T follicular helper cell (primary cell): ENCODE measurements at places on chromosomes 5 and 9.

DNA sequence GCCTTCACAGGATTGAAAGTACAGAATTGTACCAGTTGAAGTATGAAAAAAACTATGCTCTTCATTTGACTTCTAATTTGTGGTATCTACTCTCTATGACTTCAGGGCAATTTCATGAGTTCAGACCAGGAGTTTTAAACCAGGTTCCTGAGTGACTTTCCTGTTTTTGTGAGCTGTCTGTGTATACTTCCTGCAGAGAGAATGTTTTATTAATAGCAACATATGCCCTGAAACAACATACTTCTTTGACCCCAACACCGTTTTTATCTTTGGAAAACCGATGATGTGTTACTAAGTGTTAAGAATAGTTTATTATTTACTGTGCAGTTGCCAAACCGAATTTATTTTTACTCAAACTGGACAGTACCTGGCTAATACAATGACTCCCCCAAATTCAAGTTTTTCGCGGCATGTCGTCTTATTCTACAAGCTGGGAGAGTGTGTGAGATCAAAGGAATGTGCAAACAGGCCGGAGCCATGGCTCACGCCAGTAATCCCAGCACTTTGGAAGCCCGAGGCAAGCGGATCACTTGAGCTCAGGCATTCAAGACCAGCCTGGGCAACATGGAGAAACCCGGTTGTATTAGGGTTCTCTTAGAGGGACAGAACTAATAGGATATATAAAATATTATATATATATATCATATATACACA, 58.7 kb upstream of the ERBIN start:
- no peak for DNase-seq

- DNase-seq, result no peak
Measured at GRCh38 chr9:133557581-133557980, 23.1 kb downstream of the ADAMTSL2 start.

DNA sequence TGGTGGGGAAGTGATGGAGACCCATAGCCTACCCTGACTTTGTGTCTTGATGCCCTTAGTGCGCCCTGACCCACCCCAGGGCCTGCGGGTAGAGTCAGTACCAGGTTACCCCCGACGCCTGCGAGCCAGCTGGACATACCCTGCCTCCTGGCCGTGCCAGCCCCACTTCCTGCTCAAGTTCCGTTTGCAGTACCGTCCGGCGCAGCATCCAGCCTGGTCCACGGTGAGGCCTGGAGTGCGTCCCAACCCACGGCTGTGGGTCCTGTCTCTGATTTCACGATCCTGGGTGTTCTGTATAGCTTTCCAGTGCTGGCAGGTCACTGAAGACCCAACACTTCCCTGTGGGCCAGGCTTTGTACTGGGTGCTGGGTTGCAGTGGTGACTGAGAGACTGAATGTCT, 4.0 kb downstream of the CCL27 start:
- DNase-seq, result no peak

- DNase-seq, result no peak
Measured at GRCh38 chr5:18491349-18491748, 857.1 kb downstream of the TAF11L14 start.

- no peak for DNase-seq
Measured at GRCh38 chr9:6566409-6567139, 79.0 kb downstream of the GLDC start.

GRCh38 chr5:144273232-144274027, 102.8 kb downstream of the KCTD16 start:
- no peak for DNase-seq

- DNase-seq, result no peak
Measured at GRCh38 chr9:122051351-122052321, 41.5 kb downstream of the TTLL11 start.

- DNase-seq, result peak; percentile 38
Measured at GRCh38 chr9:136170006-136170901, 34.7 kb downstream of the LHX3 start.

GRCh38 chr9:35229779-35230143, 68.0 kb downstream of the UNC13B start:
- DNase-seq, result no peak

GRCh38 chr5:180718810-180719453, 20.9 kb downstream of the OR2Y1 start:
- peak; percentile 14 for DNase-seq

- no peak for DNase-seq
Measured at GRCh38 chr5:136090319-136090718, 42.3 kb upstream of the SMAD5 start.

DNA sequence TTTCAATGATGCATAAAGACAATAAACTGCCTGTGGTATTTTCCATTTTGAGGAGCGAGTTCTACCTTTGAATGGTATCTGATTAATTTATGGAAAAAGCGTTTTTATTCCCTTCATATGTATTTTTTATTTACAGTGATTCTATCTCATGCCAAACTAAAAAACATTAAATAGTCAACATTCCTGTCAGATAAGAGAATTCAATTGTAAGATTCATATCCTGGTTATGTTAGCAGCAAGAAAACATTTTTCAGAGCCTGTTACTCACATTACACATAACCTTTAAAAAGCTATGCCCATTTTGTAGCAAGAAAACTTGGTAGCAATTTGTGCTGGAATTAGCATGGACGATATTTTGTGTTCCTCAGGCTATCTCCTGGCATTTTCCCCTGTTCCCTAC, 55.1 kb upstream of the PRLR start:
- no peak for DNase-seq

DNA sequence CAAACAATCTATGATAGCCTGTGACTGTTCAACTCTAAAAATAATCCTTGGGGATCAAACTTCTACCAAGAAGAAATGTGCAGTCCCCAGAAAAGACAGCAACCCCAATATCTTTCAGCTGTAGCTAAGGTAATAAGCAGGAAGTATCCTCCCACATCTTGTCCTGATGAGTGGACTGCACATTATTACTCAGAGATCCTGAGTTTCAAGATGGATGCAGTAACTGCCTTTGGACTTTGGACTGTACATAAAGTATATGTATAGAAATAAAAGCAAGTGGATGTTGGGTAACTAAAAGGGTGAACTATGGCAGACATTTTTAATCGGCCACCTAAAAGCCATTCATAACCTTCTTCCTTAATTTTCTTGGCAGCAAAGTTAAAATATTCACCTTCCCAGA, 45.1 kb downstream of the SMIM23 start:
- no peak for DNase-seq

DNA sequence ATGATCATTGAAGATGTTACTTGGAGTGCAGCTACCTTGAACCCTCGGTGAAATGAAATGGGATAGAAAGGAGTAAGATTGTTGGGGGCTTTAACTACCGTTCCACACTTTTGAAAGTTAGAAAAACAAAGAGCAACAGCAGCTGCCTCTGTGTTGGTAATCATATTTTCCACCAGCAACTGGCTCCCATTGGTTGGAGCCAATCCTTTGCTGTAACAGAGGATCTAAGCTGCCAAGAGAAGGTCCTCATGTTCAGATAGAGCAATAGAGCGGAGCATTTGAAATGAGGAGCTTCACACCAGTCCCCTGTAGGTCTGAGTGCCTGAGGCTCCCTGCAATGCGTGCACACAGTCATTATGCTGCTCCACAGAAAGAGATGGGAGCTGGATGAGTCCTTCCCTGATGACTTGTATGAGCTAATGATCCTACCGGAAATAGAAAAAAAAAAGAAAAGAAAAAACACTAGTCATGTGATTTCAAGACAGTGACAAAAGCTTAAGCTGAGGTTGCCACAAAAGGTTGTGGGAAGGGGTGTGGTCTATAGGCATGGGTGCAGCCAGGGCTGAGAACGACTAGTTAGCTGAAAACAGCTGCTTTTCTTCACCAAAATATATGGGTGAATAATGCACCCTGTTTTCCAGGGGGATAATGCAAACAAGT, 300.7 kb downstream of the MLLT3 start:
- peak; percentile 56 for DNase-seq

DNA sequence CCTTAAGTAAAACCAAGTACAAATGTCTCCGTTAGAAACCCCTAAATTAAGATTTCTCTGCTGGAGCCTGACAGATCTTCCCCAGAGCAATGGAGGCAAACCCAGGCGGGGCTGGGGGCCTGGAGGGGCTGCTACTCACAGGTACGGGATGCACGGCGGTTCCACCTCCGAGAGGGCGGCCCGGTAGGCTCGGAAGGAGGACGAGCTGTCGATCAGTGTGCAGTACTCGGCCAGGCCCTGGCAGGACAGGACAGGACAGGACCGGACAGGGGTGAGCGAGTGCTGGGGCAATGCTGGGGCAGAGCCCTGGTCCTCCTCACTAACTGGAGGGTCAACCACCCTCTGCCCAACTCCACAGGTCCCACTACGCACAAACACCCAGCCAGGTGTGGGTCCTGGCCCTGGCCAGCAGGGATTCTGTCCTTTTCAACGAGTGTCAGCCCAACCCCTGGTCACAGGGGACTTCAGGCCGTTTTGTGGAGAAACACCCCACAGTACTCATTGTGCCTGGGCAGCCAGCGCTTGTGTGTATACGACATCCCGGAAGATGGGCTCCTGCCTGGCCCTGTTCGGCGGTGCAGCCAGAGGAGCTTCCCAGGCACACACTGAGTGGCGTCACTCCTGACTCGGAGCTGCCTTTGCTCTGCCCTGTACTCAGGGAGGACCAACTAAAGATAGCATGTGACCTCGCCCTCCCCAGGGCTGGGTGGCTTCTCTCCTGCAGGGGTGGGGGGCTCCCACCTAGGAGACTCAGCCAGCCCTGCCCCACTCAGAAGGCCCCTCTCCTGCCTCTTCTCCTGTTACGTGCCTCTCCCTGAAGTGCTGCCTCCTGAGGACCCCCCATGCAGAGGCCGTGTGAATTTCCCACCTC, 37.4 kb downstream of the PRRT1B start:
- no peak for DNase-seq

- no peak for DNase-seq
Measured at GRCh38 chr9:130626249-130626996, 38.0 kb upstream of the PRDM12 start.

- no peak for DNase-seq
Measured at GRCh38 chr5:37767961-37768360, 71.9 kb downstream of the GDNF start.

- DNase-seq, result no peak
Measured at GRCh38 chr5:36655161-36655560, 48.8 kb downstream of the SLC1A3 start.

GRCh38 chr5:20601678-20602100, 613.7 kb upstream of the CDH18 start:
- DNase-seq, result no peak

GRCh38 chr9:124762633-124763032, 8.5 kb downstream of the NR6A1 start:
- no peak for DNase-seq

- DNase-seq, result no peak
Measured at GRCh38 chr9:35569206-35569605, 35.9 kb upstream of the TESK1 start.

DNA sequence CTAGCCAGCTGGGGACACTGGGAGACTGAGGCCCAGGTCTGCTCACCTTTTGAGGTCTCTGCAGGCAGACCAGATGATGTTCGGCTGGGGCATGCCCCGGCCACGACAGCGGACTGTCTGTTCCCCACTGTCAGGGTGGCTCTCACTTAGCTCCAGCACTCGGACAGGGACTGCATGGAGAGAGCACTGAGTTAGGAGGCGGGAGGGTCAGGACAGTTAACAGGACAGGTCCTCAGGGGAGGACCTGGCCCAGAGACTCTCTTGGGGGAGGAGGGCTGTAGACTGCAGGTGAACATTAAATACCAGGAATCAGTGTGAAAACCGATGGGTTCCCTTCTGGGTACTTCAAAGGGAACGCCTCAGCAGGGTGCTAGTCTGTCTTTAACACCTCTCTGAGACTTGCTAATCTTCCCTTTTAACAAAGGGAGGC, 25.1 kb downstream of the PDGFRB start:
- no peak for DNase-seq

DNA sequence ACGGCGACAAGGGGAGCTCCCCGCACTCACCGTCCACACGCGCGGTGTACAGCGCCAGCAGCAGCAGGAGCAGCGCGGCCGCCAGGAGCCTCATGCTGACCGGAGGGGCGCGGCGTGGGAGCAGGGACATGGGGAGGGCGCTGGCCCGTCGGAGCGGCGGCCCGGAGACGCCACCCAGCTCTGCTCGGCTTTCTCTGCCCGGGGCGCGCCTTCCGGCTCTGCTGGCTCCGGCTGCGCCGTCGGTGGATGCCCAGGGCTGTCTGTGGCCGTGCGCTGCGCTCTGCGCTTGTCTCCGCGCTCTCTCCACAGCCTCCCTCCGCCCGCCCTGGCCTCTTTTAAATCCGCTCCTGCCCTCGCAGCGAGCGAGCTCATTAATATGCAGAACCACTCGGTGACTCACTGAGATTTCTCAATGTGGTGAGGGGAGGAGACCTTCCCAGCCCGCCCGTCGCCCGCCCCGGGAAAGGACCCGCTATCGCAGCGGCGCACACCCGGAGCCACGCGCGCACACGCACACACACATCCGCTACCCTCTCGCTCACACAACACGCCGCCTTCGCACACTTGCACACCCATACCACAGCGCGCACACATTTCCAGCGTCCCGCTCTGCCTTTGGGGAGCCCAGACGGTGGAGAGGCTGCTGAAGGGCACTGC, at the start of gene CXCL14:
Gene CXCL14, minus strand, starts transcription at position 307 of the 657 bp plus-strand sequence. Its CDS starts 213 bp downstream, at position 94.
- DNase-seq, result no peak

DNA sequence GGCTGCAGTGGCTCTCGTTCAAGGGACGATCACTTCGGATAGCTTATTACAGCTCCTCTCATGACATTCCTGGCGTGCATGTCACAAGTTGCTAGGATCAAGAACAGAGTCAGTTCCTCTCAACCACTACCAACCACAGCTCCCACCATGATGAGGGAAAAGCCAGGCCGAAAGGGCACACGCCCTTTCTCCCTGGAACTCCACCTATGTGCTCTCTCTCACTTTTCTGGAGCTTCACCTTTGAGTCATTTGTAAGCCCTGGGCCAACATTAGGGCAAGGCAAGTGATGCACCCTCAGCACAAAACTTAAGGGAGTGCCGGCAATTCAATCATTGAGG, 1.6 kb downstream of the SPACA9 start:
- no peak for DNase-seq

- DNase-seq, result no peak
Measured at GRCh38 chr5:132708645-132709044, 28.7 kb downstream of the KIF3A start.

DNA sequence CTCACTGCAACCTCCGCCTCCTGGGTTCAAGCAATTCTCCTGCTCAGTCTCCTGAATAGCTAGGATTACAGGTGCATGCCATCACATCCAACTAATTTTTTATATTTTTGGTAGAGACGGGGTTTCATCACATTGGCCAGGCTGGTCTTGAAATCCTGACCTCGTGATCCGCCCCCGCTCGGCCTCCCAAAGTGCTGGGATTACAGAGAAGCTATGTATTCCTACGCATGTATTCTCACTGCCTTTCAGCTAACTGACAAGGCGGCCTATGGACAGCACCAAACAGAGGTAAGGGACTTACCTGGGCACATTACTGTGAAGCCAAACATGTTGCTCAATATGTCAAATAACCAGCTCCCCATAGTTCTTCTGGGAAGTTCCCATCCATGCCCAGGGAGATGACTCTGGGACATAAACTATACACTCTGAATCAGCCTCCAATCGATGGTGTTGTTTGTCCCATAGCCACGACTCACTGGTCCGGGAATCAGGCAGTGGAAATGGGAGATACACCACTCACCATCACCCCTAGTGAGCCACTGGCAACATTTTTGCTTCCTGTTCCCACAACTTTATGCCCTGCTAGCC, 114.6 kb downstream of the SYK start:
- no peak for DNase-seq
